ENCODE measurements at places on chromosomes 3 and 15. TPM values are rescaled to one million over a fixed set of nuclear protein-coding genes. Genes with fewer than 3 reads are reported as not detected.

Gene CATSPER2
- 0.50 TPM for total RNA-seq

Gene CCDC39
- total RNA-seq: not detected

Gene MYRIP
- total RNA-seq: not detected

Gene PRR23E
- total RNA-seq: not detected

Gene CFAP91
- total RNA-seq: 0.32 TPM

Gene CACNA2D2
- total RNA-seq: 0.48 TPM

Gene PP2D1
- total RNA-seq: not detected

Gene WDR49
- not detected for total RNA-seq

Gene ACOX2
- total RNA-seq: 6.0 TPM

Gene ONECUT1
- 0.15 TPM for total RNA-seq

Gene NDN
- 0.07 TPM for total RNA-seq

Gene CLDN18
- not detected for total RNA-seq

Gene ROPN1
- not detected for total RNA-seq

Gene GPR171
- total RNA-seq: not detected

Gene ZNF502
- total RNA-seq: 2.2 TPM

Gene RETNLB
- not detected for total RNA-seq

Gene SCG5
- 2.3 TPM for total RNA-seq

Gene MKRN3
- total RNA-seq: 1.1 TPM

Gene ISLR
- total RNA-seq: 0.36 TPM

Gene CHD2
- 38.4 TPM for total RNA-seq

Gene EXD1
- 0.35 TPM for total RNA-seq

Gene CCR8
- total RNA-seq: not detected

Gene LRTM1
- not detected for total RNA-seq

Gene GABRR3
- total RNA-seq: not detected

Gene GPR149
- not detected for total RNA-seq

All from A549 treated with dexamethasone at 1 μM for 4 hours (cell line).